ENCODE measurements at places on chromosomes 5 and 9.
A peak's percentile ranks its signal among the peaks of the same experiment; 100 is the strongest.

- no peak for DNase-seq
These were observed 30.2 kb downstream of the SLC46A2 start for GRCh38 chr9:112860451-112860850.

GRCh38 chr5:169945831-169946261 is 34.4 kb downstream of the INSYN2B start:
- DNase-seq: no peak

- no peak for DNase-seq
These were observed 62.4 kb upstream of the FSD1L start for GRCh38 chr9:105385381-105385985.

DNA sequence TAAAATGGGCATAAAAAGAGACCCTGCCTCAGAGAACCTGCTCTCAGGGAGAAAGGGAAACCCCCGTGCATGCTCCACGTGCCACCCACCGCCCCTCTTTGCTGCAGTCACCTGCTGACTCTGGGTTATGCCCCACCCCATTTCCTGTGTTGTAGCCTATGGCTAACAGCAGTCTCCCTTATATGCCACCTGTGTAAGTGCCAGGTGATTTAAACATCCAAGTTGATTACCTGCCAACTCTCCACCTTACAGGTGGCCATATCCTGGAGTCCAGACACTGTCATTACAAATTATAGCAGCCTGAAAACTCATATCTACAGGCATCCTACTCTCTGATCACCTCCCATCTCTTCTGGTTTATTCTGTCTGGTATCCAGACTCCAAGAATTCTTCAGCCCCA is 242.6 kb downstream of the HSPA4 start:
- DNase-seq: no peak

GRCh38 chr5:58149345-58149744 is 310.5 kb downstream of the PLK2 start:
- DNase-seq: no peak

DNA sequence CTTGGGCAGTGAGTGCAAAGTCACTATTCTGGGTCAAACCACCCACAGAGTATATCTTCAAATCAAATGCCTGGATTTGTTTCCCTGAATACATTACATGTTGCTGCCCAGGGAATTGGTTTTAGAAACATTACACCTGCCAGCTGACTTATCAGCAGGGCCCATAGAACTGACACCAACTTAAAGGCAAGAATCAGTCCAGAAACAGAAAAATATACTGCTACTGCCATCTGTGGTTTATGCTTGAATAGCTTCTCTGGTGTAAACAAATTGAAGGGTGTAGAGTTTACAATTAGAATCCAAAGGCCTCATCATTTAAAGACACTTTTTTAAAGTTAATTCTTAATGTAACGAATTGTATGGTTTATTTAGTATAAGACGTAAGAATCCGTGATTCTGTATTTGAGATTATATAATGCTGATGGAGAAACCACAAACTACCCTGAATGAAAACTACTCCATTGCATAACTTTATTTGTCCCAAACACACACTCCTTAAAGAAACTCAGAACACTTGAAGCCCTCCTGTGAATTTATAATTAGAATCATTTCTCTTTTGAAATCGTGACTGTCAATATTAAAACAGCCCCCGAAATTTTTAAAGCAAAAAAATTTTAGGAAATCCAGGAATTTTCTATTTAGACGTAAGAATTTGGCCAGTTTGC is 6.2 kb downstream of the NR6A1 start:
- no peak for DNase-seq

DNA sequence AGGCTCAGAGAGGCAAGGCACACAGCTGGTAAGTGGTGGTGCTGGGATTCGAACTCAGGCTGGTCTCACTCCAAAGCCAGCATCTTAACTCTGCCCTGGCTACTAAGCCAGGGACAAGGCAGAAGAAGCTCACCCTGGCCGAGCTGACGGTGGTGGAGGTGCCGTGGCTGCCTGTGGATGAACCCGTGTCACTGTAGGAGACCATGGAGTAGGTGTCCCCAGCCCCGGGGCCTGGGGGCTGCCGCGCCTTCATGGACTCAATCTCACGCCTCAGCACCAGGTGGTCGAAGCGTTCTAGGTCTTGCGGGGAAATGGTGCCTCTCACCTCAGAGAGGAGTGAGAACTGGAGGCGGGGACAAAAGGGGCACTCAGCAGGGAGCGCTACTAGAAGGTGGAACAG is 35.4 kb upstream of the AKNA start:
- DNase-seq: no peak

GRCh38 chr9:138114501-138115245 is 237.1 kb downstream of the CACNA1B start:
- DNase-seq: no peak

DNA sequence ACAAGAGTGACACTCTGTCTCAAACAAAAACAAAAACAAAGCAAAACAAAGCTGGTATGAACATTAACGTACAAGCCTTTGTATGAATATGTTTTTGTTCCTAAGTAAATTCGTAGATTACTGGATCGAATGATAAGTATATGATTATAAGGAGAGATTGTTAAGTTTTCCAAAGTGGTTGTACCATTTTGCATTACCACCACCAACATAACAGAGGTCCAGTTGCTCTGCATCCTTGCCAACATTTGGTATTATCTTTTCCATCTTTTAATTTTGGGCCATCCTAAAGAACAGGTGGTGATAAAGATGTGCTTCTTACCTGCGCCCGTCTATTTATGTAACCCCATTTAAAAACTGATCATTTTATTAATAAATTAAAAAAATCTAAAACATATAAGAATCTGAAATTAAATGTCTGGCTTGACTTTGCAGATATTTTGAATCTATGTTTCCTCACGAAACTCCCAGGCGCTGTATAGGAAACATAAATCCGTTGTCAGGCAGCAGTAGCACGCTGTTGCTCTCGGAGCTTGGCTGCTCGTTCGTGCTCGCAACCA is 593 bp upstream of the NAA35 start:
- no peak for DNase-seq

DNA sequence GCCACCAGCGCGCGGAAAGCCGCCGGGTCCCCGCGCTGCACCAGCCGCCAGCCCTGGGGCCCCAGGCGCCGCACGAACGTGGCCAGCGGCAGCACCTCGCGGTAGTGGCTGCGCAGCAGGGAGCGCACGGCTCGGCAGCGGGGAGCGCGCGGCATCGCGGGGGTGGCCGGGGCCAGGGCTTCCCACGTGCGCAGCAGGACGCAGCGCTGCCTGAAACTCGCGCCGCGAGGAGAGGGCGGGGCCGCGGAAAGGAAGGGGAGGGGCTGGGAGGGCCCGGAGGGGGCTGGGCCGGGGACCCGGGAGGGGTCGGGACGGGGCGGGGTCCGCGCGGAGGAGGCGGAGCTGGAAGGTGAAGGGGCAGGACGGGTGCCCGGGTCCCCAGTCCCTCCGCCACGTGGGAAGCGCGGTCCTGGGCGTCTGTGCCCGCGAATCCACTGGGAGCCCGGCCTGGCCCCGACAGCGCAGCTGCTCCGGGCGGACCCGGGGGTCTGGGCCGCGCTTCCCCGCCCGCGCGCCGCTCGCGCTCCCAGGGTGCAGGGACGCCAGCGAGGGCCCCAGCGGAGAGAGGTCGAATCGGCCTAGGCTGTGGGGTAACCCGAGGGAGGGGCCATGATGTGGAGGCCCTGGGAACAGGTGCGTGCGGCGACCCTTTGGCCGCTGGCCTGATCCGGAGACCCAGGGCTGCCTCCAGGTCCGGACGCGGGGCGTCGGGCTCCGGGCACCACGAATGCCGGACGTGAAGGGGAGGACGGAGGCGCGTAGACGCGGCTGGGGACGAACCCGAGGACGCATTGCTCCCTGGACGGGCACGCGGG is at the start of gene TERT:
TSS of gene TERT (minus strand) at position 234 of the 815 bp plus-strand sequence. CDS start at position 155, 79 bp downstream.
- peak; percentile 90 for DNase-seq

DNA sequence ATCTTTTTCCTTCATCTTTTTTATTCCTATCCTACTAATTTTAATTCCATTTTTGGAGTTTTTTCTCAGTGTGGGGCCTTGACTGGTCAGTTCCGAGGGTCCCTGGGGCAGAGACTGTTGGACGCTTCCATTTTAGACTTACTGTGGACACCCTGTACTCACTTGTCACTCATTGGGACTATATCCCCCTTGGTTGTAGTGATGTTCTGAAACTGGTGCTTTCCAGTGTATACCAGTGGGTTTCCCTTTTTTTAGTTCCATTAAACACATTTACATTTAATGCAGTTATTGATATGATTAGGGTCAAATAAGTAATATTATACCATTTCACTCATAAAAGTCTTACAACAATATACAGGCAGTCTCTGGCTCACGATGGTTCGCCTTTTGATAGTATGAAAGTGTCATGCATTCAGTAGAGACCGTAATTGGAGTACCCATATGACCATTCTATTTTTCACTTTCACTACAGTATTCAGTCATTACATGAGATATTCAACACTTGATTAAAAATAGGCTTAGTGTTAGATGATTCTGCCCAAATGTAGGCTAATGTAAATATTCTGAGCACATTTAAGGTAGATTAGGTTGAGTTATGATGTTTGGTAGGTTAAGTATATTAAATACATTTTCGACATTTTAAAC is 46.0 kb downstream of the CNOT6 start:
- no peak for DNase-seq

DNA sequence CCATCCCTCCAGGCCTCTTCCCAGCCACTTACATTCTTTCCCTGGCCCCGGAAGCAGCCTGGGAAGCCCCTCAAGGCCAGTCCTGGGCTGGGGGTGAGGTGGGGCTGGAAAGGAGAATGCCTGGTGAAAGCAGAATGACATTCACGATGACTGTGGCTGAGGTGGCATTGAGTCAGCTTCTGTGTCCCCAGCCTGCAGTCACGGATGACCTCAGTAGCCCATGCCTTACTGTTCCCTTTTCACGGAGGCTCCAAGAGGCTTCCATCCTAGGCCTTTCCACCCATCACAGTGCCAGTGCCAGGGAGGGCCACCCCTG is 2.7 kb downstream of the PRDM12 start:
- no peak for DNase-seq

DNA sequence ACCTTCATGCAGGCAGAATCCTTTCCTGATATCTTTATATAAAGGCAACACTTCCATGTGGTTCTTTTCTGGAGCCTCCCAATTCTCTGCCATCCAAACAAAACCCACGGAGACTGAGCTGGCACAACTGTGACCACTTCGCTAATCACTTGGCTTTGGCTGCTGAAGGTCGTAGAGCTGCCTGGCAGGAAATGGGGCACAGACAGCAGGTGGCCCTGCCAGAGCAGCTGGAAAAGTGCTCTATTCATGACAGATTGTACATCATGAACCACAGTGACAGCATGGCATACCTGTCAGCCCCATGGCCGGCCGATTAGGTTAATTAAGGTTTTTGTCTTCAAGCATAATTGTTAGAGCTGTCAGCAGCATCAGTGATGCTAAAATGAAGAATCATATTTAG is 141.9 kb upstream of the ANKRD55 start:
- no peak for DNase-seq

- no peak for DNase-seq
These were observed 349.5 kb downstream of the AGTPBP1 start for GRCh38 chr9:85392260-85392659.

- no peak for DNase-seq
These were observed 439.6 kb downstream of the CSNK1G3 start for GRCh38 chr5:123951582-123951977.

DNA sequence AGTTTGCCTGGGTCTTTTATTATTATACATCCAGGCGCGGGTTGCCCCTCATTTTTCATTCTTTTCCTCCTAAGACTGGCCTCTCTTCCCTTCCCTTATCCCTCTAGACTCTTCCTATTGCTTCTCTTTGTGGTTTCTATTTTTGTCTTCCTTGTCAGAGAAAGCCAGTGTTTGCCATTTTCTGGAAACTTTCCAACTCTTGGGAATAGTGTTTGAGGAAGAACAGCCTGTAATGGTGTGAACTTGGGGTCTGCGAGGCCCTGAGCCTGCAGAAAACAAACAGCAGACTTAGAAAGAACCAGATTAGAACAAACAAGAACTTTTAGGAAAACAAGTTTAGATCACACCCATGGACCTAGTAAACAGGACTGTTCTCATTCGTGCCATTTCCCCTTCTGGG is 15.5 kb downstream of the PRKACG start:
- no peak for DNase-seq

DNA sequence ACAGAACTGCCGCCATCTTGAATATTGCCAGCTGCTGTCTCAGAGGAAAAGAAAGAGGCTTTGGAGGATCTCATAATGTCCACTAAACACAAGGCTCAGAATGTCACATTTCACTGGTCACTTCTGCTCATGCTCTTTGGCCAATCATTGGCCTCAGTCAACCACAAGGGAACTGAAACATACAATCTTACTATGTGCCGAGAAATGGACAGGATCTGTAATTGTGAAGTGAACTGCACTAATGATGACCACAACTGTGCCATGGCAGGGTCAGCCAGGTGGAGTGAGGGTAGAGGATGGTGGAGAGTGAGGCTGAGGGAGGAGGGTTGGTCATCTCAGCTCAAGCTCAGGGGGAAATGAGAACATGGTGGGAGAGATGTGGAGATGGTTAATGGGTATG is 32.8 kb downstream of the GDNF start:
- no peak for DNase-seq

DNA sequence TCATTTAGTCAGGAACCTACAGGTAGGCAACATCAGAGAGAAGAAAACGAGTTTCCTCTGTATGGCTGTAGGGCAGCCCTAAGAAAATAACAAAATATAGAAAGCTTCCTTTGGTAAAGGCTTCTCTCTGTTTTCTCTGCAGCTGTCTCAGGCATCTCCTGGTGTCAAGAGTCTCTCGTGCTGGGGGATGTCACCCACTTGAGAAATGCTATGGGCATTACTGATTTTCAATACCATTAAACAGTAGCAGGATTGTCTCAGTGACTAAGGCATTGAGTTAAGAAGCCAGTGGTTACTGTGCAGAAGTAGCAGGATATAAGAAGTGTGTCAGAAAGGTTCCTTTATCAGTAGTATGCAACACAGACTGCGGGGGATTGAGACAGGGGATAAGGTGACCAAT is 32.4 kb downstream of the LIFR start:
- DNase-seq: no peak

GRCh38 chr9:72355153-72355552 is 9.9 kb downstream of the ZFAND5 start:
- DNase-seq: no peak

DNA sequence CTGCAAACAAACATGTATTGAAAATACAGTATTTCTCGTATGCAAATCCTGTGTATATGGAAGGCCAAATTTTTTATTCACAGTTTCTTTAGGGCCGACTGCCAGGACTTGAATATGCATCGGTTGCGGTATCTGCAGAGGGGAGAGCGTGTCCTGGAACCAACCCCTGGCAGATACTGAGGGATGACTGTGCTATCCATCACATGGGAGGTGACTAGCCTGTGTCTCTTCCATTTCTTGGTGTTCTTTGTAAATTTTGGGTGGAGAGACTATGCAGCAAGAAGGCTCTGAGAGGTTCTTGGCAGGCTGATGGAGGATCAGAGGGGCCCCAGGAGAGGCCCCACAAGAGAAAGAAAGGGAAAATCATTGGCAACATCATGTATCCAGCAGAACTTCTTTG is 384.3 kb downstream of the YTHDC2 start:
- DNase-seq: no peak

DNA sequence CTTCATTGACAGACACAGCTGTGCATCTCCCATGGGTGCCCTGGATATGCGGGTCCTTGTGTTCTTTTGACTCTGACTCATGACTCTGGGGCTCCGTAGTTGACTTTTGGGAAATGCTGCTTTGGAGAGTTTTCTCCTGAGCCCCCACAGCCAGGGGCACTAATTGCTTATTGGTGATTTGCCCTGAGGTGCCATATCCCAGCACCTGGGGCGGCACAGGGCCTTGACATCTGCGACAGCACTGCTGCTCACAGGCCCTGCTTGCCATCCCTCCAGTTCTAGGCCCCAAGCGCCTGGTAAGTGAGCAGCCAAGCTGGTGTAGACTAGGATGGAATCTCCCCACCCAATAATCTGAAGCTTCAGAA is 75.1 kb downstream of the AMBP start:
- DNase-seq: no peak
